ENCODE measurements at places on chromosomes 3 and 15.

- DNase-seq, result no peak
These were observed 6.8 kb upstream of the MTHFS start for GRCh38 chr15:79903626-79904025.

DNA sequence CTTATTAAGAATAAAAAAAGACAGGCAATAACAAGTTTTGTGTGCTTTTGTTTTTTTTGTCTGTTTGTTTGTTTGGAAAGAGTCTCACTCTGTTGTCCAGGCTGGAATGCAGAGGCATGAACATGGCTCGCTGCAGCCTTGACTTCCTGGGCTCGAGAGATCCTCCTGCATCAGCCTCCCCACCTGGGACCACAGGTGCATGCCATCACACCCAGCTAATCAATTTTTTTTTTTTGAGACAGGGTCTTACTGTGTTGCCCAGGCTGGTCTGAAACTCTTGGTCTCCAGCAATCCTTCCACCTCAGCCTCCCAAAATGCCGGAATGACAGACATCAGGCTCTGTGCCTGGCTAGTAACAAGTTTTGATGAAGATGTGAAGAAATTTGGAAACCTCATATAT, 73.1 kb upstream of the GCNT3 start:
- no peak for DNase-seq

GRCh38 chr15:83210619-83211018, 3.0 kb upstream of the HDGFL3 start:
- peak; percentile 50 for DNase-seq

DNA sequence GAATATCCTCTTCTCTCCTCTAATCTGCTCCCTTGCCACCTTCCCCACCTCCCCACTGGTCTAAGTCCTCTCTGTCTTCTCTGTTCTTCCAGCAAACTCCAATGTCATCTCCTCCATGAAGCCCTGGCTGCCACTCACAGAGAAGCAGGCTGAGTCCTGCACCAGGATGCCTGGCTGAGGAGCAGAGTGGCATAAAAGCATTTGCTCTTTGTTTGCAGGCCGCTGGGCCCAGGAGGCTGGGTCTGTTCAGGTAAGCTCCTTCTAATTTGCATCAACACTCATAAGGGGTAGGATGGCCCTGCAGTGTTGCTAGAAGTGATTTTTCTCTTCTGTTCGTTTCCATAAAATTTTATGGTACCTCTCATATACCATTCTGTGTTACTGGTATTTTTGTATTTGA, 43.2 kb upstream of the KLHL25 start:
- DNase-seq, result no peak

DNA sequence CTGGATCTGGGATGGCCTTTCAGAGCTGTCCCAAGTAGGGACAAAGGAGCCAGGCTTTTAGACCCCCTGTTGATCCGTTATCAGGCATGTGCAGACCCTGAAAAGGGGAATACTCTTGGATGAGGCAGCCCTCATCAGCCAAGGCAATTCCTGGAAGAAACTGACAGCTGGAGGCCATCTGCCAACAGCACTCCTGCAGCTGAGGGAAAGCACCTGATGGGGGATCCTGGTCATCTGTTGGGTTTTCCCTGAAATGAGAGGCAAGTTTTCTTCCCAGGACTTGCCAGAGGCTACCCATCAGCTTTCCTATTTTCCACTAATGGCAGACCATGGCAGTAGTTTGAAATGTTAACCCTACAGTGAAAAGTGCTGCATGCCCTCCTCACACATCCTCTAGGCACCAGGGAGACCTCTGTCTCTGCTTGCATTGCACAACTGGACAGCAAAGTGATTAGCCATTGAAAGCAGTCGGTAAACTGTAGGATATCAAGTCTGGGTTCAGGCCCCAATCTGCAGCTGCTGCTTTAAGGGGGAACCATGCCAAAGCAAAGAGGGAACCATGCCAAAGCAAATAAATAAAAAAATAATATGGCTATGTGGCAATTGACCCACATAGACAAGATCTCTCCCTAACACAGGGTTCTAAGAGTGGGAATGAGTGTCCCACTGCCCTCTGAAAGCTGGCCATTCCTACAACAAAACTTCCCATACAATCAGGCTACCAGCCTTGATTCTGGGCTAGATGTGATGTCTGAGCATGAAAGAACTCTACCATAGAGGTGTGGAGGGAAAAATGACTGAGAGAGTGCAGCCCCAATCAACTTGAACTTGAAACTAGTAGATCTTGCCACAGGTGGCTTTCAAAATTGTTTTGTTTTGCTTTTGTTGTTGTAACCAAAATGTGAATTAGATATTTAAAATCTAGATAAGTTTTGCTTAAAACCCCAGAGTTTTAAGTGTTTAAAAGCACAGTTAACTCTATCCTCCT, 232.0 kb upstream of the STT3B start:
- DNase-seq, result peak; percentile 49

DNA sequence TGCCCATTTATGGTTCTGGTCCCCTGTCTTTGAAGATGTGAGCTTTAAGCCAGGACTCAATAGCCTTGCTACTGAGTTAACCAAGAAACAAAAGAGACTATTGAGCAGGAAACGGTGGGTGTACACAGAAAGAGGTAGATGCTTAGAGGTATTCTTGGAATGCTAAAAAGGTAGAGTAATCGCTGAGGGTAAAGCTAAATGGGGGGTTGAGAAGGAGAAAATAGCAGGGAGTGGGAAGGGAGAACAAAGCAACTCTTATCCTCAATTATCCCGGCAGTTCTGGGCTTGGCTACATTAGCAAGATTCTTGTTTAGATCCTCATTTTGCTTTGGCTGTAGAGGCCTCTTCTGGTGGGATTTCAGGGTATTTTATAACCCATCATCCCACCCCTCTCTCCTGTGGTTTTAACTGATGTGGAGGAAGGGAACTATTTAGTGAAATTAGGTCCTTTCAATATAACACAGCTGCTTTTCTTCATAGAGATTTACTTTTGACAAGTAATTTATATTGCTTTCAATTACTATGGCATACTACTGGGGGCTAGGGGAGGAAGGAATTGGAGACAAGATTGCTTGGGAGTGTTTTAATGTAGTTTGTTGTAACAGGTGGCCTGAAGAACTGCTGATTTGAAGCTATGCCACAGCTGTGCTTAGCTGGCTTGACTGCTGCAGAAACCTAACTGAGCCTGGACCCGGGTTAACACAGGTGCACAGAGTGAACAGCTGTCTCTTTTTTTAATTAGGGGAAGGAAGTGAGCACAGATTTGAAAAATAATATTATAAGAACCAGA, 234.3 kb upstream of the CCDC54 start:
- DNase-seq, result peak; percentile 29

- DNase-seq, result no peak
These were observed 93.6 kb downstream of the BOC start for GRCh38 chr3:113304856-113305540.

- no peak for DNase-seq
These were observed 91.1 kb upstream of the ARL6 start for GRCh38 chr3:97673357-97673997.

DNA sequence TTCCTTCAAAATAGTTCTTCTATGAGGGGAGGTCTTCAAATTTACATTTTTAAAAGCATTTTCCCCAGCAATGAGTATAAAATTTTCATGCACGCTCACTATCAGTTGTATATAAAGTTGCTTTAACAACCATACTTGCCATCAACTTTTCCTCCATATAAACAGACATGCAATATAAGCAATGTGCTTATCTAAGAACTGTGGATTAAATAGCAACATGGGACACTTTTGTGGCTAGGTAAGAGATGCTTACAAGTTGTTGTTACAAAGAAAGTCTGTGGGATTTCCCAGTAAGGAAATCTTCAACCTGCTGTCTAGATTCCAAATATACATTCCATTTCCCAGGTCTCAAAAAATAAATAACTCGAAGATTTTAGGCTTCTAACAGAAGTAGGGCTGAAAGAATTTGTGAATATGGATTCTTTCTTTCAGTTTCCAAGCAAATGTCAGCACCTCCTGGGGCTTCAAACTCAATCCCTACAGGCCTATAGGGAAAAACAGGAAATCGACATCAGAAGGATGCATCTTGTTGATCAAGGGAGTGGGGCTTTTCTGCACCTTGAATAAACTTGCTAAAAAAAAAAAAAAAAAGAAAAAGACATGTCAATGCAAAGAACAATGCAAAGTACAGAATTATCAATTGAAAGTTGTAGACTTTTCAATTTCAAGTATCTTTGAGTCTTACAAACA, 16.1 kb downstream of the TNIK start:
- DNase-seq, result no peak

GRCh38 chr3:8713901-8714759, 19.5 kb upstream of the CAV3 start:
- DNase-seq, result no peak
